CD4-positive, alpha-beta T cell (primary cell): ENCODE measurements at places on chromosomes 1 and 21.

DNA sequence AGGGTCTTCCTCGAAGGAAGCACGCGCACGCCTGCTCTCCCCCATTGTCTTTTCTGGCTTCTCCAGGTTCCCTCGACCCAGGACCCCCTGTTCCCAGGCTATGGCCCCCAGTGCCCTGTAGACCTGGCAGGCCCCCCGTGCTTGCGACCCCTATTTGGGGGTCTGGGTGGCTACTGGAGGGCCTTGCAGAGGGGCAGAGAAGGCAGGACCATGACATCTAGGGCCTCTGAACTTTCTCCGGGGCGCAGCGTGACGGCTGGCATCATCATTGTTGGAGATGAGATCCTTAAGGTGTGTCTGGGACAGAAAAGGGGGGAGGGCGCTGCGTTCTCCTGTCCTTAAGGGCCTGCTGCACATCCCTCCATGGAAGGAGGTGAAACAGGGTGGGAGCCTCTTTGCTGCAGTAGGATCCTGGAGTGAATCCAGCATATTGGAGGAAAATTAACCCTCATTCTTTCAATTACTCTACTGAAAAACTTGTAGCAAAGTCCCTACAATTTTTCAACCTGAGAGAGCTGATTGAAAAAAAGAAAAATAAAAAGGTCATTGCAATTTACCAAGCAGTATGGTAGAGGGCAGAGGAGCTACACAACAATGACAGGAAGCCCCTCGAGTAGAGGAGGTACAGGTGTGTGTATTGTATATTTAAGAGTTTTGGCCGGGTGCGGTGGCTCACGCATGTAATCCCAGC, 777 bp downstream of the FLAD1 start:
- DNase-seq = peak; percentile 24

- no peak for DNase-seq
Observed at GRCh38 chr1:51249445-51249844, 13.4 kb downstream of the RNF11 start.

GRCh38 chr1:76285578-76286135, 211.1 kb downstream of the ST6GALNAC3 start:
- DNase-seq = no peak

DNA sequence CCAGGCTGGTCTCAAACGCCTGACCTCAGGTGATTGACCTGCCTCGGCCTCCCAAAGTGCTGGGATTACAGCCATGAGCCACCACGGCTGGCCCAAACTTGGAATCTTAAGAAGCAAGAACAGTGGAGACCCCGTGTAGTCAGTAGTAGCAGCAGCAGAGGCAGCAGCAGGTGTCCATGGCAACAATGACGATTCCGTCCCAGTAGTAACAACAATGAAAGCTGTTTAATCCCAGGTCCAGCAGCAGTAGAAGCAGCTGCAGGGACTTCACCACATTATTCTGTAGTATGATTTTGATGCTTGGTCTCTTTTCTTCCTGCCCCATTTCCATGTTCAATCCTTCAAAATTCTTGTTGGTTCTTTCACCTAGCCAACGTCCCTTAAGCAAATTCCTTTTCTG, 69.6 kb upstream of the KCTD3 start:
- no peak for DNase-seq

DNA sequence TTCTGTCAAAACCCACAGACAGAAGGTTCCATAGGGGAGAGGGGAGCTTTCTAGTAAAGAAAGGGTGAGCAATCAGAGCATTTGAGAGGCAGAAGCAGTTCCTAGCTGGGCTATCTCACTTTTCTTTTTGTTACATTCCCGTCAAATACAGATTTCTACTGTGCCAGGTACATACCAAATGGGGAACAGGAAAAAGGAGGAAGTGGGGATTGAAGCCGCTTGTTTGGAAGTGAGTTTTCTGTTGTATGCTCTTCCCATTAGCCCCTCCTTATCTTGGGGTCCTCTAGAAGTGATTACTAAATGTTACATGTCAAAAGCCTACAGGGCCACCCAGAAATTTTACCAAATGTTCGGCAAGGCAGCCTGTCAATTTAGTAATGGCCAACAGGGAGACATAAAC, 116.1 kb downstream of the PAPPA2 start:
- DNase-seq = no peak

DNA sequence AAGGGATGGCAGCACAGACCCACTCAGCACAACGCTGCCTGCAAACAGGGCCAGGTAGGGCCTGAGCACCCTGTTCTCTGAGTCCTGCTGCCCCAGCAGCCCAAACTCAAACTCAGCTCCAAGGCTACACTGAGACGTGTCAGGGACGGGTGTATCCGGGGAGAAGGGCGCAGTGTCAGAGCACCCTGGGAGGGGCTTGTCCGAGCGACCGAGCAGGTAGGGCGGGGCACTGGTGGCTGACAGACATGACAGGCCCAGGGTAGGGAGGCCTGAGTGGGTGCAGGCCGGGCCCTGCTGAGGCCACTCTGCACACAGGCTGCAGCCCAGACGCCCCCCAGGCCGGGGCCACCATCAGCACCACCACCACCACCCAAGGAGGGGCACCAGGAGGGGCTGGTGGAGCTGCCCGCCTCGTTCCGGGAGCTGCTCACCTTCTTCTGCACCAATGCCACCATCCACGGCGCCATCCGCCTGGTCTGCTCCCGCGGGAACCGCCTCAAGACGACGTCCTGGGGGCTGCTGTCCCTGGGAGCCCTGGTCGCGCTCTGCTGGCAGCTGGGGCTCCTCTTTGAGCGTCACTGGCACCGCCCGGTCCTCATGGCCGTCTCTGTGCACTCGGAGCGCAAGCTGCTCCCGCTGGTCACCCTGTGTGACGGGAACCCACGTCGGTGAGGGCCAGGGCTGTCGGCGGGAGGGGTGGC, 5.5 kb downstream of the SCNN1D start:
- DNase-seq = no peak
